ENCODE measurements at places on chromosomes 5 and 9.

- DNase-seq = no peak
Observed at GRCh38 chr9:98312365-98312764, 56.9 kb upstream of the TBC1D2 start.

DNA sequence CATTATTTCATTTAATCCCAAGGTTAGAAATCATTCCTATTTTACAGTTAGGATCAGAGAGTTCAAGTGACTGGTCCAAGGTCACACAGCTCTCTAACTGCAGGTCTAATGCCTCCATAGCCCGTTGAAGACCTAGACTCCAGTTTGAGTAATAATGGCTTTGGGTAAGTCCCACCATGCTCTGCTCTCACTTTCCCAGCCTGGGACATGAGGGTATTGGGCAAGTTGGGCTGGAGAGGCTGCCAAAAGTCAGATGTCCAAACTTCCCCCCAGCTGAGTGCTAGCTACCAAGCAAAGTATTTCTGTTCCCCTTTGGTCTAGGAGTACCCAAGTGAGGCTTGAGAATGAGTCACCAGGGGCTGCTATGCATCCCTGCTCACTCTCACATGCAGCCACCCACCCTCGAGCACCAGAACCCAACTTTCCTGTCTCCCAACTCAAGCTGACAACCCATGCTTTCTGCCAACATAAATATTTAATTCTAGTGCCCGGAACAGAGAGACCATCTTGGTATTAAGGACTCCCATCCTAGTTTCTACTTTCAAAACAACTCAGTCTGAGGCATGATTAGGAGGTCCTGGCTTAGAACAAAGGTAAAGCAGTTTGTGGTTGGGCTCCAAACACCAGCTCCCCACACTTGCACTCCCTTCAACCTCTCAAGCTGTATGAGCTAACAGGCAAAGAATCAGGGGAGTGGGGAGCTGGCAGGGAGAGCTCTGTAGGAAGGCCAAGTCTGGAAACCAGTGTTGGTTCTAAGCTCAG lies 236.5 kb upstream of the TRIM32 start:
- no peak for DNase-seq

DNA sequence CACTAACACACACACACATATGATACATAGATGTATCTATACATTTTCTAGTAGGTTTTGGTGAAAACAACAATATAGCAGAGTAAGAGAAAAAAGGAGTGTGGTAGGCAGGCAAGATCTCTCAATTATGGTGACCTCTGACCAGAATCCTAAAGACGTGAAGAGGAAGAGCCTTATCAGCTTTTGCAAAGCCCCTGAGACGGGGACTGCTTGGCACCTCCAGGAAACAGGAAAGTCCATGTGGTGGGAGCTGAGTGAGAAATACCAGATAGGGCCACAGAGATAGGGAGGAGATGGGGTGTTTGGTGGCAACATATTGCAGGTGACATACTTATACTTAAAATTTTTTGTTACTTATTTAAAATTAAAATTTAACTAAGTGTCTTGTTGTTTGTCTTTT lies 39.9 kb upstream of the CTXN3 start:
- no peak for DNase-seq

DNA sequence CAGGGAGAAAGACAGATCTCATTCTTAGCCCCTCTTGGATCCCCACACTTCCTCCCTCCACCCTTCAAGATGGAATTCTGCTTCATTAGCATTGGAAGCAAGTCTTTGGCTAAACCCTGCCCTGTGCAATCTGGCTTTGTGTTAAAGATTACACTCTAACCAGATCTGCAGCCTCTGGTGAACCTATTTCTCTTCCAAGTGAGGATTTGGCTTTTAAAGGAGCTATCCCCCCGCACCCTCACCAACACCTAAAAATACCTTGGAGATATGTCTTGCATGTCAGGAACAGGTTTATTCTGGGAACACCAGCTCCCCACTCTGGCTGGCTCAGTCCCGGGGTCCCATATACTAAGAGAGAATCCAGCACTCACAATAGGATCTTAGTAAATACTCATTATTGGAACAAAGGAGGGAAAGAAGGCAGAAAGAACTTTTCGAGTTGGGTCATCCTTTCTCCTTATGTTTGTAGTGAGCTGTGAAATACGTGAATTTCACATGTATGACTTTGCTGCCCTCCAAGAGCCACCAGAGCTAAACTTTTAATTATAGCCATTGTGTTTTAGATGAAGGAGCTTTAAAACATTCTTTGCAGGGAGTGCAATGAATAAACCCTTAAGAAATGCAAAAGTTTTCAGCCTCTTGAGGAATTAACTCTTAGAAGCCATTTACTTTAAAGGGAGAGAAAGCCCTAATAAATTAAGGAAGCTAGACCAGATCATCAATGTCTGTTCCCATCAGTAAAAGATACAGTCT lies 53.7 kb upstream of the HRH2 start:
- no peak for DNase-seq

DNA sequence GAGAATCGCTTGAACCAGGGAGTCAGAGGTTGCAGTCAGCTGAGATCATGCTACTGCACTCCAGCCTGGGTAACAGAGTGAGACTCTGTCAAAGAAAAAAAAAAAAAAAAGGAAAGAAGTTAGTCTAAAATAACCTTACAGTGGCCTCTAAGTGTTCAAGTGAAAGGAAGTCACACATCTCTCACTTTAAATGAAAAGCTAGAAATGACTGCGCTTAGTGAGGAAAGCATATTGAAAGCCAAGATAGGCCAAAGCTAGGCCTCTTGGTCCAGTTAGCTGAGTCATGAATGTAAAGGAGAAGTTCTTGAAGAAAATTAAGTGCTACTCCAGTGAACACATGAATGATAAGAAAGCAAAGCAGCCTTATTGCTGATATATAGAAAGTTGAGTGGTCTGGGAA lies 38.1 kb downstream of the ITGA1 start:
- DNase-seq = no peak
